ENCODE measurements at places on chromosomes 12 and 14.

DNA sequence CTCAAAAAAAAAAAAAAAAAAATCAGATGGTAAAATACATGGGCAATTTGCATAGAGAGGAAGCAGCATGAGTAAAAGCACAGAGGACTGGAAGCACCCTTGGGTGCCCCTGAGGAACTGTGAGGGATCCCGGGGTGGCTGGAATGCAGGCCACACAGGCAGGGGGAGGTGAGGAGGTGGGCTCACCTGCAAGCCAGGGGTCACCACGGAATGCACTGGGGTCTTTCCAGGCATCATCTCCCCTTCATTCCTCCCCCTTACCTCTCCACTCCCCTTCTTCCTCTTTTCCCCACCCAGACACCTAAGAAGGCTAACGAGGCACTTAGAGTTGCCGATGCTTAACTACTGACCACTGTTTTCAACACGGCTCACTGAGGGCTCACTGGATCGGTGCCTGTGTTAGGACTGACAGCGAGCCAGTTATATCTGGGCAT lies 14.4 kb upstream of the HIP1R start:
- no peak for DNase-seq

GRCh38 chr12:111784953-111785352 lies 18.2 kb downstream of the ALDH2 start:
- no peak for DNase-seq

DNA sequence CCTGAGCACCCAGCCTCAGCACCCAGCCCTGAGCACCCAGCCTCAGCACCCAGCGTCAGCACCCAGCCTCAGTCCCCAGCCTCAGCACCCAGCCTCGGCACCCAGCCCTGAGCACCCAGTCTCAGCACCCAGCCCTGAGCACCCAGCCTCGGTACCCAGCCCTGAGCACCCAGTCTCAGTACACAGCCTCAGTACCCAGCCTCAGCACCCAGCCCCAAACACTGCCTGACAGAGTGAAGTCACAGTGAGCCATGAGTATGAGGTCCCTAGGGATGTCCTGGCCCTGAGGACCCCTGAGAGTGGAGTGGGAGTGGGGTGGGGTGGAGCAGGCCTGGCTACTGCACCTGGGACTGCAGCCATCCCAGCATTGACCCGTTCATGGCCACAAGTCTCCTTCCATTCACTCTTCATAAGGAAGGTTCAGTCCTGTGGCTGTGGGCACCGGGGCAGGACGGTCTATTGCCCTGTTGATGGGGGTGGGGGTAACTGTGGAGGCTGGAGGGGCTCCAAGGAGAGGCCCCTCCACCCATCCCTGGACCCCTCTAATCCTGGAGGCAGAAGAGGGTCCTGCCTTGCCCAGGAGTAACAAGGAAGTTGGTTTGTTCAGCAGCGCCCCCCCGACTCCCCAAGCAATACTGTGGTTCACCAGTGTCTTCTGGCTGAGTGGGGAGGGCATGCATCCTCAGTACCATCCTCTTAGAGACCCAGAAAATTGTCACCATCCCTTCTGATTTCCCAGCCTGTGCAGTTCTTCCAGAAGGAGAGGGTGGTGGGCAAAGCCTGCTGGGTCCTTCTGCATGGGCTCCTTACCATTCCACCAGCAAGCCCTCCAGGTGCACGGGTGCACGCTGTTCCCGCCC lies 140.5 kb downstream of the ADGRD1 start:
- no peak for DNase-seq

DNA sequence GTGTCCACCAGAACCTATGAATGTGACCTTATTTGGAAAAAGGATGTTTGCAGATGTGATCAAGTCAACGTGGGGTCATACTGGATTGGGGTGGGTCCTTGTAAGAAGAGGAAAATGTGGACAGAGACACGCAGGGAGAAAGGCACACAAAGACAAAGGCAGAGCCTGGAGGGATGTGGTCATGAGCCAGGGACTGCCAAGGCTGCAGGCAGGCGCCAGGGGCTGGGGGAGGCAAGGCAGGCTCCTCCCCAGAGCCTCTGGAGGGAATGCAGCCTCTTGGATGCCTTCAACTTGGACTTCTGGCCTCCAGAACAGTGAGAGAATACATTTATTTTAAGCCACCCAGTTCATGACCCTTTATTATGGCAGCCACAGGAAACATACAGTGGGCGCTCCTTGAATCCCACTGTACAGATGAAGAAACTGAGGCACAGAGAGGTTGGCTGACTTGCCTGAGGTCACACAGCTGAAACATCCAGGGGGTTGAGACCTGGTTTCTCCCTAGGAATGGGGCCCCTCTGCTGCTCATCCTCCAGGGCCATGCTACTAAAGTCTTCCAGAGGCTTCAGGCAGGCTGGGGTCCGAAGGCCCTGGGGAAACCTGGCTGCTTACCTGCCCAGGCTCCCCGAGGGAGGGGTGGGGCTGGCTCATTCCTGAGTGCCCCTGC lies 99.7 kb downstream of the RFLNA start:
- no peak for DNase-seq

- no peak for DNase-seq
Observed at GRCh38 chr12:60265741-60266140, 669.9 kb downstream of the SLC16A7 start.

- DNase-seq, result no peak
Observed at GRCh38 chr12:68115281-68115680, 44.3 kb downstream of the IFNG start.

DNA sequence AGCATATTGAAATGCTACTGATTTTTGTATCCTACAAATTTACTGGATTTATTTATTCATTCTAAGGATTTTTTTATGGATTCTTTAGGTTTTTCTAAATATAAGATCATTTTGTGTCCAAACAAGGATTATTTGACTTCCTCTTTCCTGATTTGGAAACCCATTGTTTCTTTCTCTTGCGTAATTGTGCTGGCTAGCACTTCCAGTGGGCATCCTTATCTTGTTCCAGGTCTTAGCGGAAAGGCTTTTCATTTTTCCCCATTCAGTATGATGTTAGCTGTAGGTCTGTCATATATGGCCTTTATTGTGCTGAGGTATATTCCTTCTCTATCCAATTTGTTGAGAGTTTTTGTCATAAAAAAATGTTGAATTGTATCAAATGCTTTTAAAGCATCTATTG lies 57.2 kb upstream of the RHOJ start:
- DNase-seq, result no peak

- no peak for DNase-seq
Observed at GRCh38 chr12:2053691-2054090, 904 bp downstream of the CACNA1C start.

DNA sequence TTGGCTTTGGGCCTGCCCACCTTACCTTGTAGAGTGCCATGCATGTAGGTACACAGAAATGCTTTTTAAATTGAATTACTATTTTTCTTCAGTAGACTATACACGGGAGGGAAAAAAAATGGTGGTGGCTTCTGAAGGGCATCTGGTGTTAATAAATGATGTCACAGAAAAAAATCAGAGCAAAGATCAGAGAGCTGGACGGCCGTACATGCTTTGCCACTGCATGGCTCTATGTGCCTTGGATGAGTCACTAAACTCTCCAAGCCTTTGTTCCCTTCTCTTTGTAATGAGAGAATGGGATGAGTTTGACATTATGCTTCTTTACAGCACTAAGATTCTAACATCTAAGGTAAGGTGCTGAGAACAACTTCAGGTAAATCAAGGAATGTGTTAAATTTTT lies 376.4 kb upstream of the DDHD1 start:
- DNase-seq, result no peak

- no peak for DNase-seq
Observed at GRCh38 chr12:31797230-31797872, 68.5 kb upstream of the AMN1 start.

- no peak for DNase-seq
Observed at GRCh38 chr14:30994681-30995620, 30.5 kb upstream of the AP4S1 start.

GRCh38 chr12:18992336-18992735 lies 137.2 kb upstream of the PLEKHA5 start:
- DNase-seq, result no peak

DNA sequence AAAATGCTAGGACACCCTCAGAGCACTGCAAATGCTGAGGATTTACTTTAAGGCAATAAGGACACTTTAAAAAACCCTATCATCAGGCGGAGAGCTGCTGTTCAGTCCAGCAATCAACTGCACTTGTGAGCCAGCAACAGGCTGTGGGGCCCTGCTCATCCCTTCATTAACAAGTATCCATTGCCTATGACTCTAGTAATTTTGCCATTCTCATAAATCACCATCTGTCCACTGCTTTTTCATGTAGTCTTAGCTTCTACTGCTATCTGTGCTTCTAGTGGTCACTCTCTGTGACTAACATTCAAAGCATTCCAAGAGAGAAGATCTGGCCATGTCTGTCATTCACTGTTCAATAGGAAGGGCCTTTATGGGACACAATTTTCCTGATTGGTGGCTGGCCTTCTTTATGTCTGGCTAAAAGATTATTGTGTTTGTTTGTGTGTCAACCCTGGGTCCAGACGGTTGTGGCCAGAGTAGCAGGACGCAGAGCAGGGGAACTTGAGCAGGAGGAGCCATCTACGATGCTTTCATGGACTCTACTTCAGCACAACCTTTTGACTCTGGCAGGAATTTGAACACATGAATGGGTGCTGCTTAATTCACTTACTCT lies 3.6 kb upstream of the KRAS start:
- no peak for DNase-seq

GRCh38 chr14:75242546-75243273 lies 35.9 kb upstream of the FOS start:
- no peak for DNase-seq

- no peak for DNase-seq
Observed at GRCh38 chr14:106021832-106022231, 495.4 kb downstream of the TMEM121 start.

DNA sequence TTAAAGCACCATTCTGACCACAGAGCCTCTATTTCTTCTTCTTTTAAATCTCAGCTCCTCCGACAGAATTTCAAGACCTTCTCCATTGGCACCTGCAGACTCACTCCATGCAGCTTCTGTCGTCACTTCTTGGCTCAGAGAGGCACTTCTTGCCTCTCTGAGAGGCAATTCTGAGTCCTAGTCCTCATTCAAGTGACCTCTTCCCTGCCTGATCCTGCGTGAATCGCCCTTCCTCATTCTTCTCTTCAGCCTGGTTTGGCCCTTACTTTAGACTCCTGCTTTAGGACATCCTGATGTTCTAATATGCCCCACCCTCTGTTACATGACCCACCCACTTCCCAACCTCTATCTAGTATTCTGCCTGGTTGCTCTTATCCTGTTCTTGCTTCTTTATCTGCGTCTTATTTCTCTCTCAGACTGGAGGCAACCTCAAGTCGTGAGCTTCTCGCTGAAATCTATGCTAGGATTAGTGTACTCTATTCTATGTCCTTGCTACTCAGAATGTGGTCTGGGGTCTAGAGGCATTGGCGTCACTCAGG lies 55.6 kb upstream of the CISTR start:
- DNase-seq, result no peak

GRCh38 chr12:120710805-120711296 lies 593 bp downstream of the UNC119B start:
- DNase-seq, result peak; percentile 17

- DNase-seq, result no peak
Observed at GRCh38 chr14:68377459-68377858, 415.4 kb downstream of the ZFP36L1 start.

- DNase-seq, result no peak
Observed at GRCh38 chr14:88842414-88842813, 18.0 kb downstream of the TTC8 start.

DNA sequence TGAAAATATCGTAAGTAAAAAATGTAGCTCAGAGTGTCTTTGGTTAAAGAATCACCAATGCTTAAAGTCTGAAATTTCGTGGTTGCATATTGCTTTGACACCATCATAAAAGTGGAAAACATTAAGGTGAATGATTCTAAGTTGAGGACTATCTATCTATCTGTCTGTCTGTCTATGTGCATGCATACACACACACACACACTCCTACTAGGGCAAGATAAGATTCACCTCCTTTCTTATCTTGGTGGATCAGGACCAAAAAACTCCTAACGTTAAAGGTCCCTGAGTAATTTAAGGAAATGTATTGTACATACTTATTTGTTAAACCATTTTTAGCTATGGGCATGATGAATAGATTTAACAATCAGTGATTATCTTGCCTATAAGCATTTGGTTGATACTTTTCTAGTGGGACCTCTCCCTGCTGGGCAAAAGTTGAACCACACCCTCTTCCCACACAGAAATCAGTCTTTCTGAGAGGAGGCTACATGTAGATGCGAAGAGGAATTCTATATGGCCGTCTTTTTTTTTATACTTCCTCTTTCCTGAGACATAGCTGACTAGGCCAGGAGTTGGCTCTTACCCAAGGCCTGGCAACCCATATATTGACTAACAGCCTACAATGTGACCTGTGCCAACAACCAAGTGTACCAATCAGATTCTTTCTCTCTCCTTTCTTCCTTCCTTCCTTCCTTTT lies 19.3 kb upstream of the LLPH start:
- no peak for DNase-seq

- DNase-seq, result no peak
Observed at GRCh38 chr12:52381206-52381605, 4.2 kb downstream of the KRT84 start.

DNA sequence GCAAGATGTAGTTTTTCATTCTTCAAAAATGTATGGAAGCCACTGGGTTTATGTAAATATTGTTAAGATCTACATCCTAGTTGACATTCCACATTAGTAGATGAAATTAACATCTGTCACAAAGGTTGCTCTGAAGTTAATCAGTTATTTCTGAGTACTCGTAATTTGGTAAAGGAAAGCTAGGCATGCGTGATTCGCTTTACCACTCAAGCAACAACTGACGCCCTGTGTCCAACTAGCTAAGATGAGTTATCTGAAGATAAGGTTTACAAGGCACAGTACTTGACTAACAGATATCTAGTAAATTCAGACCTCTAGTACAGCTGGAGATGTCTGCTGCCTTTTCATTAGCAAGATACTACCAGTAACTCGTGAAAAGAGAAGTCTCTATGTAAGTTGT lies 14.1 kb downstream of the PRKD1 start:
- DNase-seq, result no peak

- DNase-seq, result no peak
Observed at GRCh38 chr12:119180380-119181040, 1.8 kb downstream of the HSPB8 start.

- DNase-seq, result no peak
Observed at GRCh38 chr12:45305907-45306306, 90.0 kb downstream of the ANO6 start.

- DNase-seq, result no peak
Observed at GRCh38 chr12:82708061-82708879, 21.6 kb downstream of the TMTC2 start.

- DNase-seq, result no peak
Observed at GRCh38 chr12:3317841-3318501, 173.0 kb upstream of the PRMT8 start.

- DNase-seq, result peak; percentile 4
Observed at GRCh38 chr14:51650716-51651387, 858 bp upstream of the FRMD6 start.

DNA sequence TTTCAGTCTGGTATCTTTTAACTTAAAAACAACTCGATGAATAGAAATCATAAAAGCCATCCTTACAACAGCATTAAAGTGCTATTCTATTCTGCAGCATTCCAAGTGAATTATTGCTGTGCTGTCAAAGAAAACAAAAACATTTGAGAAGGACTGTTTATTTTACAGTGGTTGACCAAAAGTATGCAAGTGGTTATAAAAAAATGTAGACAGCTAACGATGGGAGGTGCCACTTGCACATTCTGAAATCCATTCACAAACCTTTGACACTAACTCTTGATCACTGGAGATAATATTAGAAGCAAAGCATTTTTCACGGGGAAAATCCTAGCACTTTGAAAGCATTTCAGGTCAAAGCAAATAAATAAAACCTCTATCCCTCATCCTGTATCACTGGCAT lies 55.6 kb downstream of the HMGA2 start:
- no peak for DNase-seq

- DNase-seq, result no peak
Observed at GRCh38 chr12:13957576-13957975, 23.8 kb downstream of the GRIN2B start.

- no peak for DNase-seq
Observed at GRCh38 chr12:96605684-96606083, 116.3 kb downstream of the CFAP54 start.

Measured in activated gamma-delta T cell treated with Interleukin-2 at 50 U/mL for 16 hours (primary cell).